ENCODE measurements at places on chromosomes 16 and 17.

DNA sequence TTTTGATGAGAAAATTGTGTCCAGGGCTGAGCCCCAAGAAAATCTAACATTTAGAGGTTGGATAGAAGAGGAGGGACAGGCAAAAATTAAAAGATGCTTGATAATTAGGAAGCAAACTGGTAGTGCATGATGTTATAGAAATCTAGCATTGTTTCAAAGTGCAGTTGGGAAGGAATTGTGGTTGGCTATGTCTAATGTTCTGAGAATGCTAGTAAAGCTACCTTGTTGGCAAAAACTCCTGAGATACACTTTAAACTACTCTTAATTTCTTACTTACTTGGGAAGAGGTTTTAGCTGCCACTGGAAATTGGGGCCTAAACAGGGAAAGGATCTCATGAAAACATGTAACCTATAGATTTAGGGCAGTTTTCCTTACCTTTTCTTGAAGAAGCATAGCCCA is 48.3 kb downstream of the MAP2K4 start:
- H3K27me3 ChIP-seq: no peaks in the 10 kb centered on the region
- H3K4me1 ChIP-seq: no peaks in the 10 kb centered on the region
- no peak overlapping the region for H3K4me3 ChIP-seq
- H3K36me3 ChIP-seq: no peaks in the 10 kb centered on the region

GRCh38 chr16:75732871-75733270 is 6.6 kb upstream of the CPHXL start:
- H3K4me1 ChIP-seq: no peaks in the 10 kb centered on the region
- no peak overlapping the region for H3K4me3 ChIP-seq
- no peaks in the 10 kb centered on the region for H3K36me3 ChIP-seq
- no peak for DNase-seq
- no peak overlapping the region for H3K27ac ChIP-seq
- H3K27me3 ChIP-seq: no peaks in the 10 kb centered on the region

DNA sequence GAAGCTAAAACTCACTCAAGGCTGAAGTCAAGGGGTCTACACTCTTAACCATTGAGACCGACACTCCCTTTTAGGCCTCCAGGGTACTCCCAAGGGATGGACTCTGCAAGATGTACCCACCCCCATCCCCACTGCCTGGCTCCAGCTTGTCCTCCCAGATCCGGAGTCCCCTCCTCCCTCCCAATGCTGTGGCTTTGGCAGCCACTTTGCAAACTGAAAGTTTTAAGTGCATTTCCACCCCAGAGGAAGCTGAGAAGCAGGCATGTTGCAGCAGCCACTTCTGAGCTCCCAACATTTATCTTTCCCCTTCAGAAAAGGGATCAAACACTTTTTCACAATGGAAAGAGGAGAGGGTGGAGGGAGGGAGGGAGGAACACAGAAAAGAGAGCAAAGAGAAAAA is 115.2 kb downstream of the COPRS start:
- H3K36me3 ChIP-seq: no peaks in the 10 kb centered on the region
- H3K4me3 ChIP-seq: no peak overlapping the region
- H3K27ac ChIP-seq: no peak overlapping the region
- H3K27me3 ChIP-seq: no peaks in the 10 kb centered on the region
- no peaks in the 10 kb centered on the region for H3K4me1 ChIP-seq

- H3K27me3 ChIP-seq: no peaks in the 10 kb centered on the region
- H3K27ac ChIP-seq: no peak overlapping the region
- peaks cover 4% of the 10 kb centered on the region for H3K4me1 ChIP-seq
- no peaks in the 10 kb centered on the region for H3K36me3 ChIP-seq
- H3K4me3 ChIP-seq: no peak overlapping the region
Measured at GRCh38 chr17:57622683-57623433, 122.2 kb downstream of the CCDC182 start.

GRCh38 chr17:57752031-57752905 is 7.2 kb upstream of the CCDC182 start:
- no peaks in the 10 kb centered on the region for H3K4me1 ChIP-seq
- no peak overlapping the region for H3K27ac ChIP-seq
- H3K4me3 ChIP-seq: no peak overlapping the region
- H3K36me3 ChIP-seq: no peaks in the 10 kb centered on the region
- H3K27me3 ChIP-seq: no peaks in the 10 kb centered on the region
- DNase-seq: no peak

DNA sequence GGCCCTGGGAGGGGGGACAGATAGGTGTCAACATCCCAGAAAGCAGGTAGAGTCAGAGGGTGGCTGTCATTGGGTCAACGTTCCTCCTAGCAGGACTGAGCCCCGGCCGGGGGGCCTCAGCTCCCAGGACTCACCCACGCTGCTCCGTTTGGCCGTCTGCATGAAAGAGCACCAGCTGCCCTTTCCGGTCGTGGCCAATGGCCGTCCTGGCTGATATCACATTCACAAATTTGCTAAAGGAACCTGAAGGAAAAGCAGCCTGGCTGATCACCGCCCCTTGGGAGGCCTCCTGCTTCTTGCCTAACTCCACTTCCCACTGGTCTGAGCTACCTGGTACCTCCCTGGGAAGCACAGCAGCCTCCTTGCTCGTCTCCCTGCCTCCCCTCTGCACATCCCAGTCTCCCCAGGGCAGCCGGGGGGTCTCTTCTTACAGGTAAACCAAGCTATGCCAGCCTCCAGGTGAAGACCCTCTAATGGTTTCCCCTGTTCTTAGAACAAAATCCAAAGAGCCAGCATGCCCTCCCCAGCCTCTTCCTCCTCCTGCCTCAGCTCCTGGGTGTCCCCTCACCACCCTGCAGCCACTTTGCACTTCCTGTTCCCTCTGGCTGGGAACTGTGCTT is 3.4 kb downstream of the NAGPA start:
- peaks cover 16% of the 10 kb centered on the region for H3K4me1 ChIP-seq
- H3K27ac ChIP-seq: no peak overlapping the region
- no peaks in the 10 kb centered on the region for H3K27me3 ChIP-seq
- no peak overlapping the region for H3K4me3 ChIP-seq
- no peak for DNase-seq
- peaks cover 10% of the 10 kb centered on the region for H3K36me3 ChIP-seq

GRCh38 chr17:64354396-64354795 is 36.3 kb downstream of the PECAM1 start:
- no peak for DNase-seq
- H3K4me3 ChIP-seq: no peak overlapping the region
- peaks cover 13% of the 10 kb centered on the region for H3K4me1 ChIP-seq
- H3K36me3 ChIP-seq: no peaks in the 10 kb centered on the region

GRCh38 chr17:19447085-19447583 is 36.1 kb downstream of the RNF112 start:
- no peaks in the 10 kb centered on the region for H3K27me3 ChIP-seq
- no peak overlapping the region for H3K27ac ChIP-seq
- H3K4me3 ChIP-seq: no peak overlapping the region
- no peaks in the 10 kb centered on the region for H3K36me3 ChIP-seq
- H3K4me1 ChIP-seq: no peaks in the 10 kb centered on the region
- DNase-seq: peak; percentile 79

GRCh38 chr16:55489956-55490265 is 10.9 kb downstream of the MMP2 start:
- H3K4me3 ChIP-seq: no peak overlapping the region
- no peaks in the 10 kb centered on the region for H3K36me3 ChIP-seq
- no peaks in the 10 kb centered on the region for H3K27me3 ChIP-seq
- no peak for DNase-seq
- no peak overlapping the region for H3K27ac ChIP-seq

DNA sequence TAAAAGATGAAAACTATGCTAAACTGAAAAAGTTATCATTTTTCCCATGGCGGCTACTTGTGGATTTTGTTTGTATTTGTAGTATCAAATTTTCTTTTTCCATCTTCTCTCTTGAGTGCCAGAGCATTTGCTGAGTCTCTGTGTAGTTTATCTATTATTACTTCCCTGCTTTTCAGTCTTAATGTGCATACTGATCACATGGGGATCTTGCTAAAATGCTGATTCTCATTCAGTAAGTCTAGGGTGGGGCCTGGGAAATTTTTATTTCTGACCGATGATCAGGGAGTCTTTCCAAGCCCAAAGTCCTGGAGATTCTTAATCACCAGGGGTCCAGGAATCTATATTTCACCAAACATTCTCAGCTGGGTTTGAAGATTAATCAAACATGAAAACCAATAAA is 189.0 kb upstream of the GOT2 start:
- no peaks in the 10 kb centered on the region for H3K36me3 ChIP-seq
- H3K4me1 ChIP-seq: no peaks in the 10 kb centered on the region

DNA sequence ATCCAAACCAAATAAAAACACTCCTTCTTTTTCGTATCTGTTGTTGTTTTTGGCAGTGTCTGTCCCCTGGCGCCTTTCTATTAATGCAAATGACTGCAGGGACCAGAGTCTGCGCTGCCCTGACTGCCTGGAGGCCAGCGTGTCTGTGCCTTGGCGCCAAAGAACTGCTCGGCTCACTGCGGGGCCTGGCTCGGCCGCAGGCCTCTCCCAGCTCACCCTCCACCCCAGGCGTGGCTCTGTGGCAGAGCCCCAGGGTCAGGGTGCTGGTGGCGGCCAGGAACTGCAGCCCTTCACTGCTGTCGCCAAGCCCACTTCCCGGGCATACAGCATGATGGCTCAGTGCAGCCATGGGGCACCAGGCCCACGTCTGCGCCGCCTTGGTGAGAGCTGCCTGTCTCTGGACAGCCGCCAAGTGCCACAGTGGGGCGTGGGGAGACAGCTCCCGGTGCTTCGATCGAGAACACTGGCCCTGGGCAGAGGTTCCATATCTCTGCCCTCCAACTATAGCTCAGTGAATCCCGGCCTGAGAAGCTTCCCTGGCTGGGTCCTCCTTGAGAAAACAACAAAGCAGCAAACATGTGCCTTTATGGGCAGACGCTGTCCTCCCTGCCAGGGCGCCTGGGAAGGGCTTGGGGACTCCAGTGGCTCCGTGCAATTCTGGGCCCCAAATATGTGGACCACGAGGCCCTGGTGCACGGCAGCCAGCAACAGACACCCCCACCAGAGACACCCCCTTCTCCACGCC is 11.1 kb downstream of the CANT1 start:
- H3K27ac ChIP-seq: no peak overlapping the region
- H3K36me3 ChIP-seq: peaks cover 50% of the 10 kb centered on the region
- no peak overlapping the region for H3K4me3 ChIP-seq
- H3K27me3 ChIP-seq: no peaks in the 10 kb centered on the region

- no peaks in the 10 kb centered on the region for H3K27me3 ChIP-seq
- H3K27ac ChIP-seq: no peak overlapping the region
- H3K36me3 ChIP-seq: no peaks in the 10 kb centered on the region
- peaks cover 22% of the 10 kb centered on the region for H3K4me1 ChIP-seq
- H3K4me3 ChIP-seq: no peak overlapping the region
- no peak for DNase-seq
Measured at GRCh38 chr16:11202260-11203091, 53.5 kb downstream of the SOCS1 start.

DNA sequence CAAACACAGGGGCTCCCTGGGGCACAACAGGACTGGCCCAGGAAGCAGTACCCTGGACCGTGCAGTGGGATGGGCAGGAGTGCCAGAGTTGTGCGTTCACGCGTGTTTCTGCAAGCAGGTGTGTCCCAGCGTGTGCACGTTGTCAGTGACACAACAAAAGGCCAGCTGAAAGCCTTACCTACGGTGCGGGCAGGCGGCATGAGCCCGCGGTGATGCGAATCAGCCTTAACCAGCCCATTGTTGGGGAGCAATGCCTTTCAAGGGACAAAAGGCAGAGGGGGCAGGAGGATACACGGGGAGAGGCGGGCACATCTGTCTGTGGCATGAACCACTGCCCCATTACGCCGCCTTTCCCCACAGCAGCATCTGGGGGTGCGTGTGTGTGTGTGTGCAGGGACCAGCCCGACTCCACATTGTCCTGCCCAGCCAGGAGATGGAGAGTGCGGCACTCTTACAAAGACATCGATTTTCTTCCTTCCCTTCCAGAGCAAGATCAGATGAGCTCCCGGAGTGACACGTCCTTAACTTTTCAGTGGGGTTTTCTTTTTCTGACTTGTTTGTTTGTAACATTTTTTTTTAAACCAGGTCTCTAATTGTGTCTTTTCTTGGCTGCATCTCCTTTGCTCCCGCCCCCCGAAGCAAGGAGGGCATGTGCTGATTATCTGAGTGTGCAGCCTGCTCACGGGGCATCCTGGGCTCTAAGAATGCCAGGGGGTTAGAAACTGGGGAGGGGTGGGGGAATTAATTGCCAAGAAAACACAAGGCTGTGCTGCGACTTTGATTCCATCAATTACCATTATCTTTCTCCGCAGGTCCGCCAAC is 158.1 kb downstream of the ZNF423 start:
- no peaks in the 10 kb centered on the region for H3K36me3 ChIP-seq
- DNase-seq: no peak
- H3K27me3 ChIP-seq: no peaks in the 10 kb centered on the region
- no peak overlapping the region for H3K27ac ChIP-seq
- H3K4me1 ChIP-seq: no peaks in the 10 kb centered on the region

- H3K4me3 ChIP-seq: no peak overlapping the region
- H3K36me3 ChIP-seq: no peaks in the 10 kb centered on the region
- no peak overlapping the region for H3K27ac ChIP-seq
- DNase-seq: peak; percentile 45
- peaks cover 9% of the 10 kb centered on the region for H3K4me1 ChIP-seq
Measured at GRCh38 chr16:89711601-89712273, 9.0 kb downstream of the VPS9D1 start.

DNA sequence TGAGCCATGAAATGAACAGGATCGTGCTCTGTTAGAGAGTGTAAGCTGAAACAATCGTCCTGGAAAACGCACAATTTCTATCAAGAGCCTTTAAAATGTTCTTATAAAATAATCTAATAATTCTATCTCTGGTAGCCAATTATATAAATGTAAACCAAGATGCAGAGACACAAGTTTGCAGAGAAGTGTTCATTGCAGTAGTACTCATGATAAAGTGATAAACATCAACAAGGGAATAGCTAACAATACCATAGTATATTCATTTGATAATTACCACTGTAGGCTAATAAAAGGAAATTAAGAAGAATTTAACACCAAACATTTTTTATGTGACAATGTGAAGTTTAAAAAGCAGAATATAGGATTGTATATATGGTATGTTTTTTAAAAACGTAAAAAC is 12.4 kb downstream of the NACA2 start:
- no peak for DNase-seq
- no peaks in the 10 kb centered on the region for H3K36me3 ChIP-seq
- no peaks in the 10 kb centered on the region for H3K4me1 ChIP-seq

GRCh38 chr16:70635336-70636016 is 10.9 kb upstream of the IL34 start:
- no peaks in the 10 kb centered on the region for H3K36me3 ChIP-seq
- H3K4me1 ChIP-seq: no peaks in the 10 kb centered on the region
- DNase-seq: no peak
- H3K4me3 ChIP-seq: no peak overlapping the region
- H3K27me3 ChIP-seq: no peaks in the 10 kb centered on the region

GRCh38 chr17:32723310-32723955 is 153.5 kb downstream of the MYO1D start:
- DNase-seq: no peak
- no peak overlapping the region for H3K27ac ChIP-seq
- no peaks in the 10 kb centered on the region for H3K4me1 ChIP-seq
- no peaks in the 10 kb centered on the region for H3K27me3 ChIP-seq
- H3K36me3 ChIP-seq: no peaks in the 10 kb centered on the region

DNA sequence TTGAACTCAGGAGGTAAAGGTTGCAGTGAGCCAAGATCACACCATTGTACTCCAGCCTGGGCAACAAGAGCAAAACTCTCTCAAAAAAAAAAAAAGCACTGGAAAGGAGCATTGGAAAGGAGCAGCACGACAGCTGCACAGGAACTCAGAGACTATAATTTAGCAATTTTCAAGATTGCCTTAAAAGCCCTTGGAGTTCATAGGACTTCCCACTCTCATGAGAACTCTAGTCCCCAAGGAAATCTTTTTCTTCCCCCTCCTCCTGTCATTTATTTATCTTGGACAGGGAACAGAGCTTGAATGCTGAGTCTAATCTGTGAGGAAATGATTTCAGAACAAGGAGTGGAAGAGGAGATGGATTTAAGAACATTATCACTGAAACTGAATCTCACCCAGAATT is 69.0 kb downstream of the PLXDC1 start:
- no peaks in the 10 kb centered on the region for H3K27me3 ChIP-seq
- no peak for DNase-seq
- H3K4me3 ChIP-seq: no peak overlapping the region
